ENCODE measurements at places on chromosomes 5 and 9.

GRCh38 chr9:109403116-109403515 is 82.3 kb upstream of the EPB41L4B start:
- DNase-seq = no peak

- DNase-seq = no peak
Observed at GRCh38 chr5:96330530-96331140, 102.4 kb downstream of the PCSK1 start.

GRCh38 chr5:378976-379742 is 57.6 kb downstream of the AHRR start:
- peak; percentile 2 for DNase-seq

GRCh38 chr5:125890511-125890931 is 532.7 kb upstream of the GRAMD2B start:
- DNase-seq = no peak

DNA sequence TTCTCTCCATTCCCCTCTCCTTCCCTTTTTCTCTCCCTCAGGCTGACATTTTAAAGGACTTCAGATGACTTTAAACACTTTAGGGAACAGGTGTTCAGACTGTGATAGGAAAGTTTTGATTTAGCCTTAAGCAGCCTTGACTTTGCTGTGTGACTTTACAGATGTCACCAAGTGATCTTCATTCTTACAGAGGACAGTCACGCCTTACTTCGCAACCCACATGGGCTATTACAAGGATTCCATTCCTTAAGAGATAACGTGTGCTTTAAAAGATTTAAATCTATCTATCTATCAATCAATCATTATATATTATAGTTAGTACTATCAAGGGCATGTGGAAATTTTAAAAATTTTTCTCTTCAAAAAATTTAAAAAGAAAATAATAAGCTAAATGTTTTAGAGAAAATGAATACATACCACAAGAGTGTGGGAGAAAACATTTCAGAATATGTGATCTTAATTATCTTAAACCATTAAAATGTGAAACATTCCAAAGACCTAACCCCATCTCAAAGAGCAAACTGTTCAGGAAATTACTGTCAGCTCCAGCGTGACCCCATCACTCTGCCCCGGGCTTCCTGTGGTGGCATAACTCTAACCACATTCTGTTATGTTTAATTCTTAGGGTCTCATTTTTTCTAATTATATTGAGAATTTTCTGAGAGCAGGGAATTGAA is 530.5 kb downstream of the SEMA5A start:
- no peak for DNase-seq

- DNase-seq = no peak
Observed at GRCh38 chr5:14465116-14465515, 116.5 kb upstream of the OTULINL start.

- DNase-seq = no peak
Observed at GRCh38 chr5:9545992-9546851, at the start of gene SEMA5A. Gene SEMA5A (minus strand): TSS chr5:9546075. CDS start chr5:9379946, 166,129 bp downstream.

- no peak for DNase-seq
Observed at GRCh38 chr5:39394946-39395345, 29.8 kb downstream of the DAB2 start.

DNA sequence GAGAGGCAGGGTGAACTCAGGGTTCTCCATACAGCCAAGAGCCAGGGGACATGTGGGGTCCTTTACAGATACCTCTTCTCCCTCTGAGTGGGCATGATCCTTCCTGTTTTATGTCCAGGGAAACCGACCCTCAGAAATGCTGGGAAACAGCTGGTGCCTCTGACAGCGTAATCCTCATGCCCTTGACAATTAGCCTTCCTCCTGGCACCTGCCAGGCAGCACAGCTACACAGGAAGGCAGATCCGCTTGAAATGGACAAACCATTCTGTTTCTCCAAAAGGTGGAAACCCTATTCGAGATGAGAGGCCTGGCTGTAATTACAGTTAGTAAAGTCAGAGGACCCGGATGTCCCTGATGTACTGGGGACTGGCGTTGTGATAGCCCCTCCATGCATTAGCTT is 7.2 kb downstream of the ERGIC1 start:
- no peak for DNase-seq

DNA sequence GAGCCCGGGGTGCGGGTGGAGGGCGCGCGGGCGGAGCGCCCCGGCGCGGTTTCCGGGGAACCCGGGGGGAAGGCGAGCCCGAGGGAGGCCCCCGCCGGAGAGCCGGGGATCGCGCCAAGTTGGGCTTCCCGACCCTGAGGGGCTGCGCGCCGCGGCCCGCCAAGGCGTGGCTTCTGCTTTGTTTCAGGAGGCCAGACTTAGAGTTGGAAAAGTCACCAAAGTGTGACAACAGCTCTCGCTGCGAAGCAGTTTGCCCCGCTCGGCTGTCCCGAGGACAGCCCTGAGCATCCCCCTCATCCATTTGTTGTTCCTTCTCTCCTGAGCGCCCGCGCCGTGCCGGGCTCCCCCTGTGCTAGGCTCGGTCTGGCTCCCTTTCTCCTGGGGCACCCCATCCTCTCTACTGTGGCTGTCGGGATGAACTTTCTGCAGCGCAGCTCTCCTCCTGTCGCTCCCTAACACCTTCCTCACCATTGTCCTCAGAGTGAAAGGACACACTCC is 410 bp downstream of the GLIPR2 start:
- DNase-seq = no peak

GRCh38 chr5:78633700-78634099 is 14.9 kb downstream of the LHFPL2 start:
- DNase-seq = no peak

- no peak for DNase-seq
Observed at GRCh38 chr5:88689668-88690408, 193.1 kb downstream of the MEF2C start.

DNA sequence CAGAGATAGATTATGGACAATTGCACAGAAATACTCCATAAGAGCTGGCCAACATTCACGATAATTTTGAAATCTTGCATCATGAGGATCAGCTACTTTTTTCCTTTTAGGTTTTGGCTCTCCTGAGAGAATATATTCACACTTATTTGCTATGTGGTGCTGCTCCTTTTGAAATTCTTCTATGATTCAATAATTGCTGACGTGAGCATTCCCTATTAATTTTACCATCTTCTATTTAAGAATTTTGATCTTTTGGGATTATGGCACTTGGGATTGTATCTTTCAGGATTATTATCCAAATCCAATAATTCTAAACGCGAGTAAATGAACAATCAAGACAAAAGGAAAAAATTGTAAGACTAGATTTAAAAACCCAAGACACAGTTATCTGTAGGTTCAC is 358.8 kb downstream of the ELAVL2 start:
- no peak for DNase-seq

- DNase-seq = no peak
Observed at GRCh38 chr9:110832926-110833325, 164.3 kb downstream of the MUSK start.

- DNase-seq = no peak
Observed at GRCh38 chr9:33234511-33235467, 5.2 kb upstream of the SPINK4 start.

- DNase-seq = no peak
Observed at GRCh38 chr5:9439531-9440292, 106.2 kb downstream of the SEMA5A start.

DNA sequence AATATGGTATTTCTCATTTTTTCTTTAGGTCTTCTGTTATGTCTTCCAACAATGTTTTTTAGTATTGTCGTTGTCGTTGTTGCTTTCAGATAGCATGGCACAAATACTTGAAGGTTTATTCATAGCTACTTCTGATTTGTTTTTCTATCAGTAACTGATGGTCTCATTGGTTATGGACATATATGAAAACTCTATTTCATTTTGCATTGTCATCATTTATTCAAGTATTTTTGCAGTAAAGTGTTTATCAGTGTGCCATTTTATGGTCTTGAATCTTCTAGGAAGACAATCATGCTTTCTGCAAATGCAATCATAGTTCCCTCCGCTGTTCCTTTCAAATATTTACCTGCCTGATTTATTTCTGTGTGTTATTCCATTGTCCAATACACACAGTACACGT is 44.0 kb upstream of the PRUNE2 start:
- DNase-seq = no peak

- no peak for DNase-seq
Observed at GRCh38 chr9:14365670-14366069, 51.7 kb upstream of the NFIB start.

DNA sequence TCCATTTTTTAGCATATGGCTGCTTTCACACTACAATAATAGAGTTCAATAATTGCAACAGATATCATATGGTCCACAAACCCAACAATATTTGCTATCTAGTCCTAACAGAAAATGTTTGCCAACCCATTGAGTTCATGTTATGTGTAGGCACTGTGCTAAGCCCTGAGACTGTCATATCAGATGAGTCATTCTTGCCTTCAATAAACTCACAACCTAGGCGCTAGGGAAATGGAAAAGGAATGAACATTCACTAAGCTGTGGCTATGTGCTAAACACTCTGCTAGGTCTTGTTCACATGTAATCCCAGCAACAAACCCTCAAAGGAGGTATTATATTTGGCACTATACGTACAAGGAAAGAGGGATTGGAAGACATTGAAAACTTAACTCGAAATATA is 8.4 kb upstream of the TIMD4 start:
- DNase-seq = no peak

- no peak for DNase-seq
Observed at GRCh38 chr5:107542831-107543231, 127.9 kb downstream of the EFNA5 start.

- DNase-seq = no peak
Observed at GRCh38 chr9:115008536-115009270, 78.3 kb upstream of the TNFSF8 start.

GRCh38 chr5:131109540-131110255 is 55.4 kb downstream of the HINT1 start:
- DNase-seq = peak; percentile 14

DNA sequence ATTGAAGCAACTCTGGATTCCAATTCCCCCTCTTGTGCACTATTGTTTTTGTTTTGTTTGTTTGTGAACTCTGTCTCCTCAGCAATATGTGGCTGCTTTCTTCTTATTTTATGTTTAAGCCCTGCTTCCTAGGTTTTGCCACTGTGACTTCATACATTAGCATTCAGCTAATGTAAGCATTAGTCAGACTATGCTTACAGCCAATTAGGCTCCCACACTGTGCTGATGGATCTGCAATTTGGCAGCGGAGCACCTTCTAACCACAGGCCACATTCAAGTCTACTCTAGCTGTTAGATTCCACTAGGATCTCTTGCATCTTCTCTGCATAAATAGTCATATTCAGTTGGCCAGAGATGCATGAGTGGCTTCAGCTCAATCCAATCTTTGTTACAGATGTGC is 9.6 kb upstream of the BICD2 start:
- DNase-seq = no peak

DNA sequence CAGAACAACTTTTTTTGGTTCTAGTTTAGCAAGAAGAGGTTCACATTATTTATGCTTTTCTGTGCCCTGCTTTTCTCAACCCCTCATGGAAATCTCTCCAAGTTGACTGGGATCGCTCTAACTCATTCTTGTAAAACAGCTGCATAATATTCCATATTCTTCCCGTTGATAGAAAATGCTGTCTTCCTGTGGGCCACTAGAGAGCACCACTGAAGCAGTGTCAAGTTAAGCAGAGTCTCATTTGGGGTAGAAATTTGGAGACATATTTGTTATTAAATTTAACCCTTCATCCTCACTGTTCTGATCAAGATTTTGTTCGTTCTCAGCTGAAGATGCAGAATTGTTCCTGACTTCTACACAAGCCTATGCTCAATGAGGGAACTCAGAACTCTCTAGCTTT is 140.1 kb downstream of the CEMIP2 start:
- DNase-seq = no peak

GRCh38 chr5:111232311-111233051 is 8.3 kb downstream of the CAMK4 start:
- no peak for DNase-seq

DNA sequence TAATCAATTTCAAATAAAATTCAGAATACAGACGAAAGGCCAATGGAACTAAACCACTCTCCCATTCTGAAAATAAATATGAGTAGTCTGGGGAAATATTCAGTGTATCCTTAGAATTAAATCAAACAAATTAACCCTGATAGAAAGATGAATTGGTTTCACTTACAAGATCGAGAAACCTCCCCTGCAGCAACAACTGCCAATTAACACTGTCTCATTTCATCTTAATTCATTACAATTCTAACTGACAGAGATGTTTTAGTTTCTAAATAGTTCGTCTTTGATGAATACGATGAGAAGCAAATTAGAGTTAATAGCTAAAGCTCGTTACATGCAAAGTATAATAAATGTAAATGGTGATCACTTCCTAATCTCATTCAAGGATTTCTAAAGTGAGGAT is 247.1 kb downstream of the EDIL3 start:
- no peak for DNase-seq

- DNase-seq = no peak
Observed at GRCh38 chr5:103216137-103216536, 42.4 kb upstream of the MACIR start.

DNA sequence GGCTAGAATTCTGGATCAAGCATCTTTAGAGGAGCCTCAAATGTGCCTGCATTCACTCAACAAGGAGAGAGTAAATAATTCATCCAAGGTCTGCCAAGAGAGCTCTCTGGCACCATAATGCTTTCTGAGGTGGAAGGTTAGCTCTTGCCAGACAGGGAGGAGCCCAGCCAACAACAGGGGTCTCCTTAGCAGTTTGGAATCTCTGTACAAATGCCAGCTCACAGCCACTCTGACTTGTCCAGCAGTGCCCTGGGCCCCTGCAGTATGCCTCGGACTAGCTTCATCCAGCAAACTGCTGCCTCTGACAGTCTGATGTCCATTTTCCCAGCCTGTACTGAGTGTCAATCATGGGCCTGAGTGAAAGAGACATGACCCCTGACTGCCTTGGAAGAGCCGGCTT is 127.2 kb upstream of the SLC44A1 start:
- no peak for DNase-seq

- no peak for DNase-seq
Observed at GRCh38 chr5:131242728-131243255, 21.1 kb upstream of the CDC42SE2 start.

- no peak for DNase-seq
Observed at GRCh38 chr9:112894041-112894440, 3.4 kb upstream of the SLC46A2 start.

GRCh38 chr5:147344861-147345260 is 110.0 kb downstream of the STK32A start:
- no peak for DNase-seq

GRCh38 chr9:84772511-84772910 is 103.0 kb downstream of the NTRK2 start:
- DNase-seq = no peak

DNA sequence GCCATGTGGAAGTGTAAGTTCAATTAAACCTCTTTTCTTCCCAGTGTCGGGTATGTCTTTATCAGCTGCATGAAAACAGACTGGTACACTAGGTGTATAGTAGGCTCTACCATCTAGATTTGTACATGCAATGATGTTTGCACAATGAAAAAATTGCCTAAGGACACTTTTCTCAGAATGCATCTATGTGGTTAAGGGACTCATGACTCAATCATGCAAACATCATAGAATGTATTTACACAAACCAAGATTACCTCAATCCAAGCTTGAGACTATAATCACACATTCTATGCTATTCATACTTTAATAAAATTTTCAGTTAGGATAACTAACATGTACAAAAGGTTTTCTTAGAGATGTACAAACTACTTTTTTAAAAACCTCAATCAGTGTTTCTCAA is 1164.5 kb downstream of the CDH12 start:
- DNase-seq = no peak

- no peak for DNase-seq
Observed at GRCh38 chr5:137254119-137255090, 244.7 kb downstream of the SPOCK1 start.

- DNase-seq = no peak
Observed at GRCh38 chr5:139443831-139444453, 4.6 kb upstream of the DNAJC18 start.
